Diencephalon (tissue), 1 donor: ENCODE measurements at places on chromosomes 5 and 9. TPM values are rescaled to one million over a fixed set of nuclear protein-coding genes. Genes with fewer than 3 reads are reported as not detected.

The PIP5K1B gene
- 7.6 TPM for total RNA-seq

The SPINK1 gene
- total RNA-seq: not detected

The KDM3B gene
- total RNA-seq: 84.0 TPM

The NR6A1 gene
- 2.5 TPM for total RNA-seq

The APBA1 gene
- total RNA-seq: 93.2 TPM

The CCDC171 gene
- total RNA-seq: 21.9 TPM

The PCA3 gene
- total RNA-seq: 1.4 TPM

The ZNF366 gene
- total RNA-seq: 2.1 TPM

The OR1Q1 gene
- total RNA-seq: not detected

The SPATA9 gene
- 0.46 TPM for total RNA-seq

The PCSK5 gene
- total RNA-seq: 18.5 TPM

The C6 gene
- 1.6 TPM for total RNA-seq
